ENCODE measurements at places on chromosomes 3 and 15.

DNA sequence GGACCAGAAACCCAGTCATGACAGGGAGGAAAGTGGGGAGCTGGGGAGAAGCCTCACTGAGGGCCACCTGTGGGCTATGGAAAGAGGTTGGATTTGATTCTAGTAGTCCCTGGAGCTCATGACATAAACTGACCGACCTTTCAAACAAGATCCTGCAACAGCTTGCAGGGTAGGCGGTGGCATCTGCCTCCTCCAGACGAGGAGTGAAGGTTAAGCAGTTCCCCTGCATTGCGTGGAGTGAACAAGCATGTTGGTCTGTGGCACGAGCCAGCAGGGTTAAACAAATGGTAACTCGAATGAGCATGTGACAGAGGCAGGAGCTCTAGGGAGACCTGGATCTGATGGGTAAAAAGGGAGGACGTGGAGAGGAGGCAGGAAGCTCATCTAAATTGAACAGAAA is 12.7 kb downstream of the TGM4 start:
- no peak for DNase-seq

DNA sequence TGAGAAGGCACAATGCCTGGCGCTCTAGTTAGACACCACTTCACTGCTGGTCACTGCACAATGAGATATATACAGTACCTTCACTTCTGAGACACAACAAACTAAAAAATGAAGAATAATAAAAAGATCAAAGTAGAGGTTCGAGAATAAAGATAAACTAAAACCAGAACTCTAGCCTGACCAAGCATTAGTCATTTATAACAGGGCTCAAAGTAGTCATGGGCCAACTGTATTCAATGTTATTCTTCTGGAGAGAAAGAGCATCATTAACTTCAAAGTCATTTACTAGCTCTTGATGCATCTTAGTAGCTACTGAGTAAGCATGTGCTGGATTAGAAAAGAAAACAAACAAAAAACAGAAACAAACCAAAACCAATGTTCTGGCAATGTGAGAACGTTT is 145.2 kb downstream of the SSR3 start:
- DNase-seq = no peak

DNA sequence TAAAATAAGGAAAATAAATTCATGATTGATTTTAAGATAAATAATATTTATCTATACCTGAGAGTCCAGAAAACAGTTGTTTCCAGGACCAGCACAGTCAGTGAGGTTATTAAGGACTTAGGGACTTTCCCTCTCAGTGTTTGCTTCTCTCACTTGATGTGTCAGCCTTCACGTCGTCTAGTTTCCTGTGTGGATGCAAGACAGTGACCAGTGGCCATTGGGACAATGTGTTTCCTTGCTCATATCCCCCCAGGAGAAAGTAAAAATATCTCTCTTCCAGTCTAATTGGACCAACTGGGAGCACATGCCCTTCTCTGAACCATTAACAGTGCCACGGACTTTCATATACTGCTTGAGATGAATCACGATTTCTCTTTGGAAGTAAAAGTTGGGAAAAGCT is 157.8 kb upstream of the CTNNB1 start:
- peak; percentile 18 for DNase-seq

DNA sequence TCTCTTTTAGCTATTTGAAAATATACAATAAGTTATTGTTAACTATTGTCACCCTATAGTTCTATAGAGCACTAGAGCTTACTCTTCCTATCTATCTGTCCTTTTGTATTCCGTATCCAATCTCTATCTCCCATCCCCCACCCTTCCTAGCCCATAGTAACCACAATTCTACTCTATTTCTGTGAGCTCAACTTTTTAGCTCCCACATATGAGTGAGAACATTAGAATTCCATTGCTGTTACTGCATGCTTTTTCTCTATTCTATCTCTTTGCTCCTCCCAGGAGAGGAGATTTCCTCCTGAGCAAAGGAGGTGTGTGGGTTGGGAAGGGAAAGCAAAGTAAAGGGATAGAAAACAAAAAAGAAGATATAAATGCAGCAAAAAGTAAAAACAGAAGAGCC is 105.6 kb upstream of the SLC4A7 start:
- no peak for DNase-seq

DNA sequence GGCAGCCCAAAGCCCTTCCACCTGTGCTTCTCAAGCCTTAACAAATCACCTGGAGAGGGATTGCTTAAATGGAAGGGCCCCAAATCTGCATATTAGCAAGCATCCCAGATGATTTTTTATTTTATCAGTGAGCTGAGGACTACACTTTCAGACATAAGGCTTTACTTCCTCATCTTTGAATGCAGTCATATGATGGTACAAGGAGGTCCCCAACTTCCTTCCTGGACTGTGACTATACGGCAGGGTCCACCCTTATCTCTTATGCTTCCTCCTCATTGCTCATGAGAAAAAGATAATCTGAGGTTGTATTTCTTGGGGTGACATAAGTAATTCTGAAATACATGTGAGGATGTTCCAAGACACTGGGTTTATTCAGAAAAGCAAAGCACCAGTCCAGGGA is 13.7 kb upstream of the HEG1 start:
- DNase-seq = no peak

GRCh38 chr3:64484289-64484992 is 203.4 kb downstream of the ADAMTS9 start:
- peak; percentile 73 for DNase-seq

- DNase-seq = peak; percentile 23
Measured at GRCh38 chr15:90716317-90716975, 700 bp upstream of the BLM start.

GRCh38 chr15:43270113-43270665 is 3.5 kb upstream of the TGM5 start:
- DNase-seq = no peak

GRCh38 chr3:196147116-196147515 is 64.1 kb downstream of the ZDHHC19 start:
- DNase-seq = no peak

DNA sequence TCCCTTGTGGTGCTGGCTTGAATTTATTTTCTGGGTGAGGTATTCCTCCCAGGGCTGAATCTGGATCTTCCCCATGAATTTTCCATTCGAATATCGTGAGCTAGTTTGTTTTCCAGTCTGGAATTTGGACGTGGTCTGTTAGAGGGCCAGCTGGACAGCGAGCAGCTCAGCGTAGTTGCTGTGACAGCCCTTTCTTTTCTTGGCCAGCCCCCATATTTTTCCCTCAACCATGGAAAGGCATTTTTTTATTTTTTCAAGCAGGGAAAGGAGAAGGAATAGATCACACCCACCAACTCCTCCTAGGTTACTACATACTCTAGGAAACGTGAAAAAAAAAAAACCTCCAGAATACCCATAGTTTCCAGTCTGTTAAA is 152.0 kb downstream of the KLHL25 start:
- DNase-seq = no peak

DNA sequence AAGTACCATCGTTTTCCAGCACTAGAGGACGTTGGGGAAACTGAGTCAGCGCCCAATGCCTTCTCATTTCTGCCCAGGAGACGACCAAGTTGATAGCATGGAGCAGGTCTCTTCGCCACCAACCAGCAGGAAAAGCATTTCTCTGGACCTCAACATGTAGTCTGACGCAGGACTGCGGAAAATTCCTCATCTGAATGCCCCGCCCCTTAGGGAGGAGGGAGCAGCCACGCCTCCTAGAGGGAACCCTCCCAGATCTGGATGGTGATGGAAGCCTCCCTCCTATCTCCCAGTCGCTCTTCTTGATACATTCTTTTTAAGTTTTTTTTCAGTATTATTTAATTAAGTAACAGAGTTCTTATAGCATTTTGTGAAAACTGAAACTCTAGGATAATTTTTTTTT is 17.4 kb upstream of the MINDY4B start:
- peak; percentile 3 for DNase-seq

GRCh38 chr3:141305436-141305835 is 62.9 kb upstream of the ZBTB38 start:
- peak; percentile 36 for DNase-seq

- DNase-seq = no peak
Measured at GRCh38 chr15:101175401-101175800, 76.4 kb downstream of the CHSY1 start.

GRCh38 chr3:133928903-133929607 is 33.4 kb upstream of the RAB6B start:
- no peak for DNase-seq

GRCh38 chr15:82870727-82871320 is 61.4 kb downstream of the WHAMM start:
- no peak for DNase-seq

GRCh38 chr3:132606085-132606484 is 9.0 kb downstream of the ACKR4 start:
- no peak for DNase-seq

DNA sequence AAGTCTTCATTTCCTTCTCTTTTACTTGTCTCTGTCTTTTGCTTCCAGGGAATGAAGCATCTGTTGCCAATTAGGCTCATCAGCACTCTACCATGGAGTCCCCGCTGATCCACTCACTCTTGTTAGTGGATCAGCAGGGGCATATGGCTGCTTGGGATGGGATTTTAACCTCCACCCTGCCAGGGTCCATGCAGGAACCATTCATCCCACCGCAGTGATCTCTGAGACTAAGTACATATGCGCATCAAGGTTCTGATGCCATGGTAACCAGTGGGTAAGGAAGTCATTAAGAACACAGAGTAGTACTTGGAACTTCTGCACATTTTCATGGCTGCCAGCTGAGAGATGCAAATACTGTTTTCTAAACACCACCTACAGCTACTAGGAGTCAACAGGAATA is 374.0 kb upstream of the ALCAM start:
- DNase-seq = no peak

DNA sequence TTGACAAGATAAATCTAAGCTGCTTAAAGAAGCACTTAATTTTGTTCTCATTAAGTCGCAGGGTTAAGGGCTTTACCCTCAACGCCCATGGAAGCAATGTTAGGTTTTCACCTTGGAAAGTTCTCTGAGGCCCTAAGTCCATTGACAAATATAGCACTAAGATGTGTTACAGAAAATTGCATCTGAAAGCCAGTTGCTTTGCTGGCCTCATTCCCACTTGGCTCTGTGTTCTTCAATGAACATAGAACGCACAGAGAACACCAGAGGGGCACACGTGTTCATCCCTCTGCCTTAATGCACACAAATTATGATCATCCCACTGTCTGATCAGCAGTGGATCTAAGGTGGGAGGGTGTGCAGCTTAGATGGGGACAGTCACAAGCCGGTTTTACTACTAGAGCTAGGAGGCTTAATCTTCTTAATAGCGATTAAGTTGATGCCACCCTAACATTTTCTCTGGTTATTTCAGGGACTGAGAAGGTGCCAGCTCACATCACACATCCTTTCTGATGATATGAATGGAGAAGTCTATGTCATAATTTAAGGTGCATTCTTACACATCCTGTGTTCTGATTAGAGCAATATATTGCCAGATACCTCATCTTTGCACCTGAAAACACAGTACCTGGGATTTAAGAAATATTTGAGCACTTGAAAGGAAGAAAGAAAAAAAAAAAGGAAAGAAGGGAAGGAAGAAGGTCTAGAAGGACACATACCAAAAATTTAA is 224.4 kb upstream of the ICE2 start:
- DNase-seq = no peak

- no peak for DNase-seq
Measured at GRCh38 chr3:71998995-71999673, 214.2 kb upstream of the PROK2 start.

DNA sequence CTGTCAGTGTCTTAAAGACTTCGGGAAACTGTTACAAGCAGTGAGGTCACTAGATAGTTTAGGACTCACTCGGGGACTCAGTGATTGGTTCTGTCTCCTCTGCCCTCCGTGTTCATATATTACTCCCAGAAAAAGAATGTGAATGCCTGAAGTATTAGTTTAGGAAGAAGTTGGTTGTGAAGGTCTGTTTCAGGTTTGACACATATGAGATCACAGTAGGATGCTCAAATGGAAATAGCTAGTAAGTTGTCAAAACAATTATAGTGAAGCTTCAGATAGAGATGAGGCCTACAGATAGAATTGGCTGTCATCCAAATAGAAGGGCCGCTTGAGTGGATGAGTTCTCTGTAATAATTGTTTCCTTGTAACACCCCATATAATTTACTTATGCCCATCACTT is 172.6 kb downstream of the PLCL2 start:
- no peak for DNase-seq

GRCh38 chr3:35745802-35746484 is 106.6 kb downstream of the ARPP21 start:
- no peak for DNase-seq

DNA sequence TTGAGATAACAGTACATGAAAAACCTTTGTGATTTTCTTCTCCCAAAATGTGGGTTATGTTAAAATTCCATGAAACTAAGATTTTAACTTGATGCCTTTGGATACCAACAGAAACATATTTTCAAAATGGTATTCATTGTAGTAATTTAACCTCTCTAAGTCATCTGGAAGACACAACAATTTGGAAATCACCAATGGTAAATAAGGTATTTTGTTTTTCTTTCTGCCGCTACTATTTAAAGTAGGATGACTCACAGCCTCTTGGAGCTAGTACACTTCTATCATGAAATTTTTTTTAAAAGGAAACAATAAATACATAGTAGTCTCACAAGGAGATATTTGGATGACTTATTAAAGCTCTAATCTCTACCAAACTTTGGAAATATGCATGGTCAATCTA is 291.6 kb upstream of the VEPH1 start:
- DNase-seq = peak; percentile 25

DNA sequence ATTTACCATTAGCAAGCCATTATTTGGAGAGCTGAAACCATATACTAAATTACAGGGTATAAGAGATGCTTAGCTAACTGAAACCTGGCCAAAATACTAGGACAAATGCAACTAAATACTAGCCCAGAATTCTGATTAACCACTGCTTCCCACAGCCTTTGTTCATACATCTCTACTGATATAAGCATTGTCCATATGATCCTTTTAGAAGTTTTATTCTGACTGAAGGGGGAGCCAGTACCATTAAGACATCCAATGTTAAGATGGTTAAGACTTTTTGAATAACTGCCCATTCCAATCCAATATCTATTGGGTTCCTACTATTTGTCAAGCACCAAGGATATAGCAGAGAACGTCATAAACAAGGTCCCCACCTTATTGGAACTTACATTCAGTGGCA is 421.3 kb downstream of the FOXP1 start:
- DNase-seq = no peak

GRCh38 chr15:41979493-41980266 is 7.3 kb upstream of the EHD4 start:
- no peak for DNase-seq

- DNase-seq = no peak
Measured at GRCh38 chr3:141380279-141380678, 12.0 kb downstream of the ZBTB38 start.

DNA sequence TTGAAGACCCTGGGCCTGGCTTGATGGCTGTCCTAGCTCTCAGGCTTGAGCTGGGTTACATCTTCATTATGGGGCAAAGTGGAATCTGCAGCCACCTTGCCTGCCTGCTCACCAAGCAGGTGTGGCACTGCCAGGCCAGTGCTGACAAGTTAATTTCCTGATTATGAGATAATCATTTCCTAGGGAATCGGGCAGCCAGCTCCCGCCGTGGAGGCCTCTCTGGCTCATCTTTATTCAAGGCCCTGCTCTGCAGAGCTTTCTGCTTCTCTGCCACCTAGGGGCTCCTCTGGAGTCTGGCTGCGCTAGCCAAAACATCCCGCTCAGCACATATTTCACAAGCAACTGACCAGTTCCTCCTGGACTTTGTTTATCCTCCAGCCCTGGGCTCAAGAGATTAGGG is 9.9 kb downstream of the LOXL1 start:
- DNase-seq = no peak
